ENCODE measurements at places on chromosomes 7 and 10.
A peak's percentile ranks its signal among the peaks of the same experiment; 100 is the strongest.

DNA sequence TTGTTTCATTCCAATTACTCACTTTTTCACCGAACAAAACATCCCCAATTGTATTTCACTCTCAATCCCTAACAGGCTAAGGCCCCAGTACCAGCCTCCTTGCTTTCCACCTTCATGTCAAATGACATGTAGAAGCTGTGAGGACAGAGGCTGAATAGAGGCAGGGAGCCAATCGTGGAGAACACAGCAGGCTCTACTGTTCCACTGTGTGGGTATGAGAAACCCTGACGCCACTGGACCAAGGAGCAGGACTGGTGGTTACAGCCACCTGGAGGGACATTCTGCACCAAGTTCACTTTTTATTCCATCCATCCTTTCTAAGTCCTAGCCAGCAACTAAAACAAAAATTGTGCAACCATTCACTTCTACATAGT lies 502.8 kb downstream of the SORCS1 start:
- no peak for DNase-seq

DNA sequence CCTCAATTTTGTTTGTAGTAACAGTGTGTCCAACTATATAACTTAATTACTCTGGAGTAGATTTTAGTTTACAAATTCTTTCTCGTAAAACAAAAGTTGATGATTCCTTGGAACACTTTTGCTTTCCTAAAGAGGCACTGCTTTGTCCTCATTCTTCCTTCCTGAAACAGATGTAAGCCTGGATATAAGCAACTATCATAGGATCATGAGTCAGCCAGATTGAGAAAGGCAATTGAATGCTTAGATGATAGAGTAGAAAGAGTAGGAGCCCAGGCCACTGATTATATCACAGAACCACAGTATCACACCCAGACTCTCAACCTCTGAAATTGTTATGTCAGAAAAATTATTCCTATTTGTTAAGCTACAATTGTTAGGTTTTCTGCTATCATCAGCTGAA lies 69.9 kb downstream of the TMEM106B start:
- DNase-seq: no peak

DNA sequence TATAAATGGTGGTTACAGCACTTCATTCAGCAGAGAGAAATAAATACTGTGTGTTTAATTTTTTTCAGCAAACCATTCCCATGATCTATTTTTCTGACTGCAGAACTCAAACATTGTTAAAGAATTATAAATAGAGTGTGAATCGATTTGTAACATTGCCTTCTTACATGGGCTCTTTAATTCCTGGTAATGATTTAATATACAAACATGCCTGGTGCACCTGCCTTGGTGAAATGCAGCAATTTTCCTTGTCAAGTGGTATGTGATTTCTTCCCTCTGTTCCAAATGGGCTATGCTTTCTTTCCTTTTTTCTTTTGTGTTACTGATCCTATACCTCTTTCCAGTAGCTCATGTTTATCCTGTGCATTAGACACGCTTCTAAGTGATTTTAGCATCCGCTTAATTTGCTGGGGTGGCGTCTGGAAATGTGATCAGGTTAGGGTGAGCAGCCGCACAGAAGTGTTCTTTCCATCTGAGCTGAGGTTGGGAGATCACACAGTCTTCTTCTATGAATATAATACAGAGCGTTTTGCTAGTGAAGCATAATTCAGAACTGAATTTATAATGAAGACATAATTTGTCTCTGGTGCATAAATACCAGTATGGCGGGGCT lies 94.3 kb upstream of the ITGB1 start:
- DNase-seq: no peak

- no peak for DNase-seq
Measured at GRCh38 chr7:149731207-149731955, 42.0 kb downstream of the ZNF467 start.

- DNase-seq: no peak
Measured at GRCh38 chr10:110512461-110513187, 14.9 kb downstream of the DUSP5 start.

GRCh38 chr7:109986701-109987100 lies 1104.2 kb upstream of the LRRN3 start:
- DNase-seq: no peak

GRCh38 chr7:27156916-27157701 lies 634 bp upstream of the HOXA7 start:
- no peak for DNase-seq

- DNase-seq: no peak
Measured at GRCh38 chr7:93228302-93228701, 2.0 kb upstream of the HEPACAM2 start.

- DNase-seq: no peak
Measured at GRCh38 chr10:76001019-76001418, 569.6 kb downstream of the LRMDA start.

- no peak for DNase-seq
Measured at GRCh38 chr10:5476918-5477525, 22.3 kb downstream of the CALML5 start.

- DNase-seq: no peak
Measured at GRCh38 chr7:143384148-143384547, 3.0 kb downstream of the ZYX start.

DNA sequence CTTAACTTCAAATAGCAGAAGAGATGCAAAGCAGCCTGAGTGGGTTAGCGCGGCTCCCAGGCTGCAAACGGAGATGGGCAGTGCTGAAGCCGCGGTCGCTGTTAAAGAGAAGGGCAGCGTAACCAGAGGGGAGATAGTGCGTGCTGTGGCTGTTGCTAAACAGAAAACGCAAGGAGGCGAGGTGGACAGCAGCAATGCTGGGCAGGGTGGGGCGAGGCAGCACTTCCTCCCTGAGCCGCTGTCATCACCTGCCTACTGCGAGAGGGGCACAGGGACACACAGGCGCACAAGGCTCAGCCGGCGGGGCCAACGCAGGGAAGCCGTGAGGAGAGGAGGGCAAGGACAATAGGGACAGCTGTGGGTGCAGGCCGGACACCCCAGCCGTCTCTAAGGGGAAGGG lies 137.3 kb downstream of the MAD1L1 start:
- DNase-seq: no peak

- DNase-seq: peak; percentile 42
Measured at GRCh38 chr7:149625340-149625946, 127.8 kb upstream of the ZNF746 start.

DNA sequence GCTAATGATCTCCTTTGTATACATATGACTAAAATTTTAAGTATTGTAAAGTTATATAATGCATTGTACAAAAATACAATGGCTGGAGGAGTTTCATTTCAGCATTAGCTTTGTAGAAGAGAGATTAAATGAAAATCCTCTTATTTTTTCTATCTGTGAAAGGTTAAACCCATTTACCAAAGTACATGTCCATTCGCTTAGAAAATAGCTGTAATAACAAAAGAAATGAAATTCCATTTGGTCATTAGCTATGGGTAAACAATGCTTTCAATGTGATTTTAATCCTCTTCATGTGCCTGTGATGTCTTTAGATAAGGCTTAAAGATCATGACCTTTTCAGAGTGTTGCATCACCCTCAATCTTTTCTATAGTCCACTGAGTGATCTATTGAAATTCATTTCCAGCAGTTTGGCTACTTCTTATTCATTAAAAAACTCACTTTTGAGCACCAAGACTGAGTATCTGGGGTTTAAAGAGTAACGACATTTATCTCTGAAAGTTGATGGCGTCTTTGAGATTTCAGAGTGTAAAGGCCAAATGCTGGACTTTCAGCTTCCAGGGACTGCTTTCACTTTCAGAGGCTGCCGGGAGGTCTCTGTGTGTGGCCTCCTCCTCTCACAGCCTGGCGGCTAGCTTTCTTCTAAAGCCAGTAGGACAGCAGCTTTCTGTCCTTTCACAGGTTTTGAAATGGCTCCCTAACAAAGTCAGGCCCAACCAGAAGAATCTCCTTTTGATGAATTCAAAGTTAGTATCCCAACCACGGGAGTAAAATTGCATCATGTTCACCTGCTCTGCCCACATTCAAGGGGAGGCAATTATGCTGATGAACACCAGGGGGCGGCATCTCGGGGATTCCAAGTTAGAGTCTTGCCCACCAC lies 701.4 kb upstream of the COBL start:
- DNase-seq: no peak

GRCh38 chr7:78080811-78081210 lies 282.2 kb downstream of the PHTF2 start:
- no peak for DNase-seq

- DNase-seq: peak; percentile 69
Measured at GRCh38 chr10:103692952-103693811, 162.2 kb downstream of the SH3PXD2A start.

- DNase-seq: no peak
Measured at GRCh38 chr10:59976909-59977308, 70.6 kb upstream of the CCDC6 start.

DNA sequence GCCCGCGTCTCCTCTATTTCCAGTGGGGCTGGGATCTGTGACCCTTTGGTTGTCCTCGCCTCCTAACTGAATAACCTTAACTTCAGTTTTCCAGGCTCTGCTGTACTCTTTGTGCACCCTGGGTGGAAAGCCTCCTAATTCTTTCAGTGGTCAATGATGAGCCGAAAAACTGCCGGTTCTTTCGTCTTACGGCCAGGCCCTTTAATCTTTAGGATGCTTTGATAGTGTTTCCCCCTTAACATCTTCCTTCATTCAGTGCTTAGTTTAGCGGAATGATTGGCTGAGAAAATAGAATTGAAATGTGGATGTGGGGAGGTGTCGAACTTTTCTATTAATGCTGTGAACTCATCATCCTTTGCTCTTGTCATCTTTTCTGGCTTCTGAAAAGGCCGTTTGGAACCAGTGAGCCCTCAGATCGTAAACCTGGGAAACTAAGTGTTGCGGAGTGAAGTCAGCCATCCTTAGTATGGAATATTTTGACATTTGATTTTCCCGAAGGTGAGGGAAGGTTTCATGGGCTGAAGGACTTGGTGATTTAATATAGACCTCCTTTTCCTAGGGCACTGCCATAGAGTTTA lies 847 bp downstream of the GARS1 start:
- DNase-seq: no peak

DNA sequence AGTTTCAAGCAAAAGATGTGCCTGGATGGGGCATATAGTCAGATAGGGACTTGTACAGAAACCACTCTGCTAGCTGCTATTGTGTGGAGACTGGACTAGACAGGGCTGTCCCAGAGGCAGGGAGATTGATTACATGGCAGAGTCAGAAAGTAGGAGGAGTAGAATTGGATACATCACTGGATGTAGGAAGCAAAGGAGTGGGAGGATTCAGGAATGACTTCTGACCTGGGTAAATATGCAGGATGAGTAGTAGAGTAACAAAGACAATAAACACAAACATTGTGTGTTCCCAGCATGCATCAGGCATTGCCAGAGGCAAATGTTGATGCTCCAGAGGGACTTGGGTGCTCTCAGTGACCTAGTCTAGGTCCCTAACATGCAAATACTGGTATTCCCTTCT lies 30.9 kb upstream of the MAT1A start:
- no peak for DNase-seq

- DNase-seq: no peak
Measured at GRCh38 chr10:75286901-75287300, 51.1 kb upstream of the COMTD1 start.

DNA sequence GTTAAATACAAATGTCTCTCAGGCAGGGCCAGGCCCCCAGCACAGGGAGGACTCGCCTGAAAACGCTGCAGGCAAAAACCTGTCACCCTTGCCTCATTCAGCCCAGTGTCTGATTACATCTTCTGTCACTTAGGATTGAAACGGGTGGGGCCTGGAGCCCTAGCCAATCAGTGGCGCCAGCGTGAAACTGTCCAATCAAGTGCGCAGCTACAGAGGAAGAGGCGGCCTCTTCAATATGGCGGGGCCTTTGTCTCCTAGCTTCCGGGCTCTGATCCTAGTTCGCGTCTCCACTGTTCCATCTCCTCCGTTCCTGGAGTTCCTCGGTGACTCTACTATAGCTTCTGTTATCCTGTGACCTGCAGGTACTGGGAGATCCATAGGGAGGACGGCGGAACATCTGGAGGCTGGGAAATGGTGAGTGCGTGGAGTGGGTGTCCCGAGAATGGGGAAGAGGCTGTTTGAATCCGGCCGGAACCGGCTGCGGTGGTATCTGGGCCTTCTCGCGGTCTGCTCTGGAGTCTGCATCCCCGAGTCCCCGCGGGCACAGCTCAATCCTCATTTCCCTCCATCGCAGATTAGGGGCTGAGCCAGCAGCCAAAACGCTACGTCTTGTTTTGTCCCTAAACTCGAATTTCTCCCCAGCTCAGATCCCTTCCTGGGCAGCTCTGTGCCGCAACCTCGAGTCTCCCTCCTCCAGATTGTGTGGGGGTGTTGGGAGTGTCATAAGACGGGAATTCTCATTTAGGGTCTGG lies at the start of gene ZNF736:
ZNF736 (plus strand) TSS at position 222 of the 752 bp plus-strand sequence; CDS start at position 412, 190 bp downstream.
- DNase-seq: peak; percentile 61

- no peak for DNase-seq
Measured at GRCh38 chr7:134996097-134996550, 9.8 kb downstream of the AGBL3 start.

- no peak for DNase-seq
Measured at GRCh38 chr10:131892806-131893675, 7.8 kb upstream of the PPP2R2D start.
